MCF 10A (cell line): ENCODE measurements at places on chromosomes 2 and 18. TPM values are rescaled to one million over a fixed set of nuclear protein-coding genes. Genes with fewer than 3 reads are reported as not detected.

- DNase-seq, result peak; percentile 14
These were observed 179.6 kb upstream of the SLC39A10 start for GRCh38 chr2:195477248-195477995.

SH3RF3 gene
- 21.0 and 21.7 TPM in 2 replicates for total RNA-seq

GTF2A1L gene
- total RNA-seq, result not detected in 2 replicates

DNA sequence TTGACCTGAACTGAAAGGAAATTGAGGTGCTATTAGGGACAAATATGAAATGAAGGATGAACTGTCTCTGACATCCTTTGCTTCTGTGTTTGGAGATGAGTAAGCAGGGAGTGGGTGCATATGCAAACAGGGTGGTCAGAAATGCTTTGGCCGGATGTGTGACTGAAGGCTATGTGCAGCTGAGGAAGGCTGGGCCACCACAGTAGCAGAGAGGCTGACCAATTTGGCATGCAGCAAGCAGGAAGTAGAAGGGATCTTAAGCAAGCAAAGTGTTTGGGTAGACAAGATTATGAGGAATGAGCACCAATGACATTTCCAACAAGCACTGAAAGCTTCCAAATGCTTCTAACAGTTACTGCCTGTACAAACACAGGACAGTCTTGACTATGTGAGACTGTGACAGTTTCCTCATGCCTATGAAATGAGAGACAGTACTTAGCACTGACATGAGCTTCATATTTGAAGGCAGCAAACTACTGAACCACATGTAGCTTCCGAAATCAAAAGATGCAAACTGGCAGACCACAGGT is 3.3 kb upstream of the ACTR3 start:
- peak; percentile 51 for DNase-seq

DNA sequence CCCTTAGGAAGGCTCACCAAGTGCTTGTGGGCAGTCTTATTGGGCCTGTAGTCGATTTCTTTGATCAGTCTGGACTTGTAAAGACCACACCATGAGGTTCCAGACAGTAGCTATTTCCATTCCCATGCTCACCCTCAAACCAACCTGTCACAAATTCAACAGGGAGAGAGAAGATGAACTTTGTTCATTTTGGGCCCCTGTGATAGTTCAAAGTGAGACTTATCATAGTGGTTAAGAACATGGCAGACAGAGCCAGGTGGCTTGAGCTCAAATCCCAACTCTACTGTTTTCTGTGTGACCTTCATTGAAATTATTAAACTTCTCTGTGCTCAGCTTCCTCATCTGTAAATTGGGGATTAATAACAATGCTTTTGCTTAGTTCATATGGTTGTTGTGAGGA is 53.9 kb upstream of the CTLA4 start:
- no peak for DNase-seq

DNA sequence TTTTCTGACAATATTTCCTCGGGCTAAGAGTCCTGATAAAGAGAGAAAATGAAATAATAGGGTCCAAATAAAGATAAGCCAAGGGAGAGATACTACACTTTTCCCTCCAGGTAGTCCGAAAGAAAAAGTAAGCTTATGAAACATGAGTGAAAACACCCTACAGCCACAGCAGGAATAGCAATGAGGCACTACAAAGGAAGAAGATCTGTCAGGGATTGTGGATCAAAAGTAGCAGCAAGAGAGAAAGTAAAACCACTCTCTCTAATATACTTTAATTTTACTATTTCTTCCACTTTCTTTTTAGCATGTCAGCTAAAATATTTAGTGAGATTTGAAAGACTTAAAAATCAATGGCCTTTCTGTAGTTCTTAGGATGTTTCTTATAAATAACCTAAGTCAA is 1601.8 kb downstream of the LRP1B start:
- no peak for DNase-seq

UGT1A1 gene
- not detected in 2 replicates for total RNA-seq

SCG2 gene
- 0.52 and 0.84 TPM in 2 replicates for total RNA-seq

GRCh38 chr2:176002688-176003210 is 682 bp upstream of the LNPK start:
- DNase-seq, result peak; percentile 23

GCG gene
- not detected in 2 replicates for total RNA-seq

DNA sequence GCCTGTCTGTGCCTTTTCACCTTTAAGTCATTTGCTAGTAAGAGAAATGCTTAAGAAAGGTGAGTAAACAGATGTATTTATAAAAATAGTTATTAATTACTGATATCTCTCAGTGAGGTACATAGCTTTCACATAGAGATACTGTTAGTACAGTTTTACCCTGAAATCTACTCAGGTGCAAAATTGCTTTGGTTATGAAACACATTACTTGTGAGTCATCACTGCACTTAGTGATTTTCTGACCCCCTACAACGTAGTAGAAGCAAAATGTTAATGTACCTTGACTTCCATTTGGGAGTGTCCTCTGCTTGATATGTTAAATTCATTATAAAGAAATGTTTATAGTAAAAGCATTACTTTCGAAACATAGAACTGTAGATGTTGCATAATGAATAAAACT is 6.5 kb downstream of the GLS start:
- DNase-seq, result peak; percentile 64

ARHGAP25 gene
- total RNA-seq, result 0.93 TPM in 2 replicates

KYNU gene
- total RNA-seq, result 143 and 160 TPM in 2 replicates

DNA sequence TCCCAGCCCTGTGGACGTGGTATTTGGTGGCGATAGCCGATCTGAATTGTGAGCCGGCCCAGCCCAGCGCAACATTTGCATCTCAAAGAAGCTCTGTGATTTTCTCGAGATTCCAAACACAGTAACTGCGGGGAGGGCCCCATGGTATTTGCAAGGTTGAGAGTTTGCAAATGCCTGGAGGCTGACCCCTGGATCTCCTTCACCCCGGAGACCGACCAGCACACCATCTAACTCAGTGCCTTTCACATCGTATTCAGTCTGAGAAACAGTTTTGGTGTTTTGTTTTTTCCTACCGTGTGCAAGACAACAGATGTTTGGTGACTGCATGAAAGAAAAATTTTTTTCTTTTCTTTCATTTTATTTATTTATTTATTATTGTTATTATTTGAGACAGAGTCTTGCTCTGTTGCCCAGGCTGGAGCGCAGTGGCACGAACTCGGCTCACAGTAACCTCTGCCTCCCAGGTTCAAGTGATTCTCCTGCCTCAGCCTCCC is 40.3 kb downstream of the MYCN start:
- DNase-seq, result no peak

ATOH8 gene
- 0.72 and 1.2 TPM in 2 replicates for total RNA-seq

NGEF gene
- 2.7 and 7.4 TPM in 2 replicates for total RNA-seq

ZSWIM2 gene
- not detected in 2 replicates for total RNA-seq

GRCh38 chr18:31701744-31702143 is 17.4 kb upstream of the B4GALT6 start:
- DNase-seq, result no peak

NDUFAF7 gene
- 16.1 and 18.3 TPM in 2 replicates for total RNA-seq

PLCD4 gene
- 0.40 and 0.86 TPM in 2 replicates for total RNA-seq

DNA sequence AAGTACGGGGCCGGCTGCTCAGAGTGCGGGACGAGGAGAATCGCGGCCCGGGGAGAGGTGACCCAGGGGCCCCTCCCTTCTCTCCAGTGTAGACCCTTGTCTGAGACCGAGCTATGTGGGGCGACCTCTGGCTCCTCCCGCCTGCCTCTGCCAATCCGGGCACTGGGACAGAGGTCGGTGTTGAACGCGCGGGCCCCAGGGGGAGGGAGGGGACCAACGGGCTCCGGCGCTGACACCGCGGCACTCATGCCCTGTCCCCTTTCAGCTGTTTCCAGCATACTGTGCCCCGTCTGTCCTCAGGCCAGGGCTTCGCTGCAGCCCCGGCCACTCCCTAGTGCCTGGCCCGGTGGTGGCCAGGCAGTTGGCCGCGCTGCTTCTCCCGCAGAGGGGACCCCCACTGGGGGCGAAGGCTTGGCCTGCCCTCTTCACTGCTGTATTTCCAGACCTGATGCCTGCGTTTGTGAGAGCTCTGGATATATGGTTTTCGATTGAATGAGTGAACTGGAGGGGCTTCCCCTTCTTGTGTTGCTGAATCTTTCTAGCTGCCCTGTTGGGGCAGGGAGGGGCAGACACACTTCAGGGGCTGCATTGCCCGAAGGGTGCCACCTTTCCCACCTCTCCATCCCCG is 809 bp downstream of the DBI start:
- DNase-seq, result peak; percentile 48

SERPINB10 gene
- total RNA-seq, result not detected in 2 replicates
